ENCODE measurements at places on chromosomes 7 and 10.

DNA sequence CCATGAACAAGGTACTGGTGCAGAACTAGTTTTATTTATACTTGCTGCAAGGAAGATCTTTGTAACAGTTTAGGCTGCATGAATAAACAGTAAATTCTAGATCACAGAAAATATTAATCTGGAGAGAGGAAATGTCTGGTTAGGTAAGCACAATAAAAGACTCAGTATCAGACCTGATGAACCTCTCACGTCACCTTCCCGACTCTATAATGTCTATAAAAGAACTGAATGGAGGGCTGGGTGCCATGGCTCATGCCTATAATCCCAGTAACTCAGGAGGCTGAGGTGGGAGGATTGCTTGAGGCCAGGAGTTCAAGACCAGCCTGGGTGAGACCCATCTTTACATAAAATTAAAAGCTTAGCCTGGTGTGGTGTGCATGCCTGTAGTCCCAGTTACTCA, 65.9 kb downstream of the FAM171A1 start:
- no peak for DNase-seq

DNA sequence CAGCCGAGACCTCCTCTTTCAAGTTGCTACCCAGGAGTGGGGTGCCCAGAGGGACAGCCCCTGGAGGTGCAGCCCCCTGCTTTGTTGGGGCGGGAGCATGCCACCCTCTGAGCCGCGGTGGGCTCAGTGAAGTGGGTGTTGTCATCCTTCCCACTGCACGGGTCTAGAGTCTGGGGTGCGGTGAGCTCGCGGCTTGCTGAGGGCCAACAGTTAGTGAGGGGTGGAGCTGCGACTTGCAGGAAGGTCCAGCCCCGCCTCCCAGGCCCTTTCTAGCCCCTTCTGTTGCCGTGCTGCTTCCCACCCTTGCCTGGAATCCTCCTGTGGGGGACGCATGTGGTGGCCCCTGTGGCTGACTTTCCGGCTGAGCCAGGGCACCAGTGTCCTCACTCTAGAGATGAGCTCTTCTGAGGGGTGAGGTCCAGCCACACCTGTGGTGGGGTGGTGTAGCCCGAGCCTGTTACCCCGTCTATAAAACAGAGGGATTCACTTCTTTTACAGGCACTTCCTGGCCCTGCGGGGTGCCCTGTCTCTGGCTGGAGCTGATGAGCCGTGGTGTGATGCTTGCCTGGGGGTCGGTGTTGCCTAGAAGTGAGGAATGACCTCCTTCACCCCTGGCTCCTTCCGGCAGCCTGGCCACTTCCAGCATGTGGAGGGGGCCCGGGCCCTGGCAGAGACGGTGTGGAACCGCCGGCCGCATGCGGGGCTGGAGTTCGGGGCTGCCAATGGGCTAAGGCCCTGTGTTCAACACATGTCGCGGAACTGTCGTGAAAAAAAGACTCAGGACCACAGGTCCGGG, 127.9 kb downstream of the FAM53B start:
- DNase-seq, result no peak

GRCh38 chr10:132783165-132783939, 2.6 kb downstream of the NKX6-2 start:
- DNase-seq, result no peak

- no peak for DNase-seq
Observed at GRCh38 chr7:15937571-15937970, 251.1 kb upstream of the MEOX2 start.

DNA sequence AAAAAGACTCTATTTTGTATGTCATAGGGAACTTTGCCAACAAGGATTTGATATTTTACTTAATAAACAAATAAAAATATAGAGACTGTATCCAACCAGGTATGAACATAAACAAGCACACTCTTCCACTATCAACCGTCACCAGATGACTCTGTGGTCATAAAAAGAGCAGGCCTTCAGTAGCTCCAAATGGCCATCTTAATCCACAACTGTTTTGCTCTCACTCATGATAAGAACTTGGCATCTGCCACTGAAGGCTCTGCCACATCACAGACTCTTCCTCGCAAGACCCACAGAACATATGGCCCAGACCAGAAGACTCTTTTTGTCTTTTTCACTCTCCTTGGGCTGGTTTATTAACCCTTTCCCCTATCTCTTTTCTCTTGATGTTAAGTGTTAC, 98.7 kb upstream of the POM121L12 start:
- no peak for DNase-seq

GRCh38 chr7:50594734-50595485, 29.7 kb upstream of the DDC start:
- no peak for DNase-seq

DNA sequence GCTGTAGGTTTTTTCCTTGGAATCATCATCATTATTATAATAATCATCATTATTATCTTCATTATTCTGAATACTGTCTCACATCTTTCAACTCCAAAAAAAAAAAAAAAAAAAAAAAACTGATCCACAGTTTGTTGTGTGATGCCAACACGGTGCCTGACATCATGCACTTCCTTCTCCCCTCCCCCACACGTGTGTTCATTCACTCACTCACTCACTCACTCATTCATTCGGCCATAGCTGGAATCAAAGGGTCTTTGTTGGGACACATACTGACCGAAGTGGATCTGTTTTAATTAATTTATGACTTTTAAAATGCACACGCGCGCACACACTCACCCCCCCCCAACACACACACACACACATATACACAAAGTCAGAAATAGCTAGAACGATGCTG, 177.8 kb downstream of the PIP4K2A start:
- no peak for DNase-seq

DNA sequence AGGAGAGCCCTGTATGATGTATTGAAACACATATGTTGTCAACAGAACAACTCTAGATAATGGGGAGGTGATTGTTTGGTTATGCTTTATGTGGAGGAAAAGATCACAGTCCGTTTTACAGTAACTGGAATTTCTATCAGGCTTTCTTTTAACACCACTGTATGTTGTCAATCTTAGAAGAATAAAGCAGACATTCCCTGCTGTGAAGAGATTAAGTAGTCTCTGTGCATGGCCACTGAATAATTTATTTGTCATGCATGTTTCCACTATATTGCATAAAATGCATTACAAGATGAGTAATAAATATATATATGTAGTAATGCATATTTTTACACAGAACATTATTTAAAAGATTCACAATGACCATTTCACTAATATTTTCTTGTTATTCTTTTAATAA, 440.0 kb downstream of the ANKRD7 start:
- no peak for DNase-seq

GRCh38 chr7:15057272-15057671, 154.7 kb upstream of the DGKB start:
- no peak for DNase-seq

DNA sequence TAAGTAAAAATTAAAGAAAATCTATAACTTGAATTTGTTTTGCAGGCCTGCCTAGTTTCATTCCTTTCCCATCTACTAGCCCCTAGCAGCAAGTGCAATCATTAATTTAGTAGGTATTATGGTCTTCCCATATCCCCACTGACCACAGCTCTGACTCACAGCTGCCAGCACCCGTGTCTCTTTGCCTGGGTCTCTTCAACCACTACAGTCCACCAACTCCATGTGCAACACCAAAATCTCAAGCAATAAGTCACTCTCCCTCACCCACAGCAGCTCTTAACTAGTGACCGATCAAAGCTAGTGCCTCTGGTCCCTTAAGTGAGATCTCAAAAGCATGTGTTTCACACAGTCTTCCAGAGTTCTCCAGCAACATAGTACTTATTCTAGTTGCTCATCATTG, 26.0 kb upstream of the THSD7A start:
- no peak for DNase-seq

- DNase-seq, result no peak
Observed at GRCh38 chr10:25786161-25786560, 147.9 kb upstream of the MYO3A start.

GRCh38 chr10:85557077-85557476, 809.5 kb downstream of the GRID1 start:
- DNase-seq, result no peak

GRCh38 chr10:77713521-77714280, 76.1 kb upstream of the KCNMA1 start:
- no peak for DNase-seq

DNA sequence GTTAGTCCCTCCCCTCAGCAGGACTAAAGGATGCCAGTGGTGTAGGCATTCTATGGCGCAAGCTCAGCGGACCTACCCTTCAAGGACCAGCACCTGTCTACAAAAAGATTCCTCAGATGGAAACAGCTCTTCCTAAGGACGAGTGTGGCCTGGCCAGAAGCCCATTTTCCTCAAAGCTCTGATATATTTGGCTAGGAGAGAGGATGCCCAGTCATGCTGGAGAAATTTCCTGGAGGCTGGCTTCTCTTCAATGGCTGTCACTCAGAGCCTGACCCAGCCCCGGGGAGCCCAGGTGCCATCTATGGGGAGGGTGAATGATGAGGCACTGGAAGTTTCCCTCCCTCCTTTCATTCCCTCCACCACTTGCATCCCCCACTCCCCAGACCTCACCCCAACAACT, 111.5 kb downstream of the PLXNA4 start:
- DNase-seq, result no peak

GRCh38 chr10:1094112-1095057, 38.2 kb downstream of the WDR37 start:
- DNase-seq, result peak; percentile 76

GRCh38 chr7:3159445-3159844, 115.8 kb upstream of the CARD11 start:
- DNase-seq, result no peak

DNA sequence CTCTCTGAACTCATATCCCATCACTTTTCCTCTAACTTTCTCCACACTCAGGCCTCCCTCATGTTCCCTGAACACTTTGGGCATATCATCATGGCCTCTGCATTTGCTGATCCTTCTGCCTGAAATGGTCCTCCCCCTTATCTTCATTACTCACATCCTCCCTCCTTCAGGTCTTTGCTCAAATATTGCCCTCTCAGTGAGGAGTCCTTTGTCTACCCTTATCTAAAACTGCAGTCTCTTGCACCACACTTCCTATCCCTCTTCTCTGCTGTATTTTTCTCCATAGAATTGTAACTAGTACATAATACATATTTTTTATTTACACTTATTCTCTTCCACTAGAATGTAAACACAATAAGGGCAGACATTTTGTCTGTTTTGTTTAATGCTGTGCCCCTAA, 41.7 kb downstream of the DNAJC1 start:
- no peak for DNase-seq

GRCh38 chr10:129637010-129637409, 170.0 kb downstream of the MGMT start:
- no peak for DNase-seq

GRCh38 chr10:43211030-43211429, 55.8 kb downstream of the RASGEF1A start:
- DNase-seq, result no peak

GRCh38 chr10:127338399-127339110, 142.2 kb upstream of the INSYN2A start:
- no peak for DNase-seq

GRCh38 chr7:1054438-1054837, 10.1 kb downstream of the GPR146 start:
- no peak for DNase-seq

DNA sequence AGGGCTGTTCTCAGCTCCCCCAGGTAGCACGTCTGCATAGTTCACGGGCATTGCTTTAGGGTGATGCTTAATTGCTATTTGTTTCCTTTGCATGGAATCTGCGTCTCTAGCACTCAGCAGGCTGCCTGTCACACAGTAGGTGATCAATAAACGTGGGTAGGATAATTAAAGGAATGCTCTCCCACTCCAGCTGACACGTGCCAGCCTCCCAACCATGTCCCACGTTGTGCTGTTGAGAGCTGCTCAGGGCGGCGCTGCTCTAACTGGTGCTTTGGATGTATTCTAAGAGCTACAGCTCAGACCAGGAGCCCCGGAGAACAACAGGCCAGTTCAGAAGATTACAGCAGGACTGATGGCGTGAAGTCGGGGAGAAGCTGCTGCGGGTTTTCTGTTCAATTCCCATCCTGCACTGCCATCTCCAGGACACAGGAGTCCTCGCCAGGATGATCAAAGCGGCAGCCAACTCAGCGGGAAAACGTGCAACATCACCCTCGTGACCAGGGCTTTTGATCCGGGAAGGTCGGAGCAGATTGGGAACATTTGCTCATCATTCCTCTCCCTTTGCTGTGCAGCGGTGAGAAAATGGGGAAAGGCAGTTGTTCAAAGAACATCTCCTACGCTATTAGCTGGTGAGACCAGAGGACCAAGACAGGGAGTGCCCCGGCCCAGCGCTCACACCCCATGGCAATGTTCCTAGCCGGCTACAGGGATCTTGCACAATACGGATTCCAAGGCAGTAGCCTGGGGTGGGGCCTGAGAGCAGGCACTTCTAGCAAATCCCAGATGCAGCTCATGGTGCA, 50.5 kb upstream of the FOXK1 start:
- no peak for DNase-seq

GRCh38 chr7:138864667-138865066, 66.7 kb upstream of the ATP6V0A4 start:
- no peak for DNase-seq

DNA sequence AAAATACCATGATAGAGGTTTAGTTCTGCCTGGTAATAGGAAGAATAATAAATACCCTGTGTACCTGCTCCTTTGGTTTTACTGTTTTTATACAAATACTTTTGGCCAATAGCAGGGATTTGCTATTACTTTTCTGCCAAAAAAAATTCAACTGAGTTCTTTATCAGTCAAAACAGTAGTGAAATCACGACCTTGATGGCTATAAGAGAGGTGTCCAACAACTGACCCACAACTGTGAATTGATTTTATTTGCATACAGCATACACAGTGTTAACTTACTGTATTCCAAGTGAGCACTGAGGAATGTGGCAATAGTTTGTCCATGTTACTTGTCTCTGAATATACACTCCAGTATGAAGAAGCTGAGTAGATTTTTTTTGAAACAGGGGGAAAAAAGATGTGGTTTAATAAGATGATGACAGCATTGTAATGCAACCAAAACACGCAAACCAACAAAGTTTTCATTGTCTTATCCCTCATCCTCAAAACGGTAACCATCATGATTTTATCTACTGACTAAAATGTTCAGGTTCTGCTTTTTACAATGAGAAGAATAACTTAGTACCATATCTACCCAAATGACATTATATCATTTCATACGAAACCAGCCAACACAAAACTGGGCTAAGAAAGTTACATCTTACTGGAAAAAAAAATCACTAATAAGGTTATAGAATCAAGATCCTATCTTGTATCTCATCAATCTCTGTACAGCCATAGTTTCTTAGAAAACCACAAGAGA, 63.3 kb downstream of the GSAP start:
- DNase-seq, result no peak

All from activated CD8-positive, alpha-beta memory T cell treated with anti-CD3 and anti-CD28 coated beads, Interleukin-2, amount 10 ng/mL, durations not matched to agents 7 days and 5 days (primary cell).